ENCODE measurements at places on chromosomes 16 and 17. TPM values are rescaled to one million over a fixed set of nuclear protein-coding genes. Genes with fewer than 3 reads are reported as not detected.

Gene HOXB6
- total RNA-seq, result 42.7 TPM

Gene ABCA6
- total RNA-seq, result 23.2 TPM

Gene CORO6
- 37.4 TPM for total RNA-seq

Gene ZNF785
- 18.8 TPM for total RNA-seq

Gene RRAD
- total RNA-seq, result 15.3 TPM

Gene IRX5
- total RNA-seq, result not detected

Gene MYH13
- not detected for total RNA-seq

Gene CA5A
- total RNA-seq, result not detected

Gene MT1G
- total RNA-seq, result 47.9 TPM

Gene PRSS8
- total RNA-seq, result 292 TPM

Gene NLRC3
- total RNA-seq, result 4.8 TPM

Gene GRAP
- 20.2 TPM for total RNA-seq

Gene ATP6V0C
- total RNA-seq, result 163 TPM

GRCh38 chr17:7001318-7001961 lies 5.6 kb downstream of the ALOX12 start:
- DNase-seq, result no peak
- no peak overlapping the region for H3K4me3 ChIP-seq
- H3K36me3 ChIP-seq, result peaks cover 31% of the 10 kb centered on the region

DNA sequence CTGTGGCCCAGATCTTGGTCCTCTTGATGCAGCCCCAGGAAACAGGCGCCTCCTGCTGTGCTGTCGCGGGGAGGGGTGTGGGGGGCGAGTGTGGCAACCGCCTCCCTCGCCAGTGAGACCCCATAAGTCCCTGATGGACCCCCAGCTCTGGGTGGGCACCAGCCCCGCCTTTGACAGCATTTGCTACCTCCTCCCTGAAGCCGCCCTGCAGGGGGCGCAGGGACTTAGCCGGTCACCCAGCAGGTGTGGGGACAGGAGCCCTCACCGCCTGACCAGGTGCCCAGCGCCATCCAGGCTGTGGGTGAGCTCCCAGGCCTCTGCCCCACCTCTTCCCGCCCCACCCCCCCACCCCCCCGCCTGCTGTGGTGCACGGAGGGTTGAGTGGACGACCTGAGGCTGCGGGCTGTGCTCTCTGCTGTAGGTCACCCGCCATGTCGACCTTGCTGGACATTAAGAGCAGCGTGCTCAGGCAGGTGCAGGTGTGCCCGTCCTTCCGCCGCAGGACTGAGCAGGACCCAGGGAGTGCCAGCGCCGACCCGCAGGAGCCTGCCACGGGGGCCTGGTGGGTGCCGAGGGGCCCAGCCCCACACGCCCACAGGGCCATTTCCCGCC lies 4.8 kb downstream of the BAIAP3 start:
- peaks cover 35% of the 10 kb centered on the region for H3K27me3 ChIP-seq
- no peaks in the 10 kb centered on the region for H3K36me3 ChIP-seq
- DNase-seq, result peak; percentile 70
- peaks cover 19% of the 10 kb centered on the region for H3K4me1 ChIP-seq

- no peak overlapping the region for H3K27ac ChIP-seq
- DNase-seq, result no peak
- no peaks in the 10 kb centered on the region for H3K4me1 ChIP-seq
- H3K27me3 ChIP-seq, result no peaks in the 10 kb centered on the region
- H3K36me3 ChIP-seq, result no peaks in the 10 kb centered on the region
Observed at GRCh38 chr17:70636517-70637133, 467.3 kb downstream of the KCNJ2 start.

- no peak overlapping the region for H3K27ac ChIP-seq
- no peak overlapping the region for H3K4me3 ChIP-seq
- H3K4me1 ChIP-seq, result no peaks in the 10 kb centered on the region
- no peaks in the 10 kb centered on the region for H3K27me3 ChIP-seq
- DNase-seq, result no peak
Observed at GRCh38 chr17:62565817-62566216, 61.7 kb upstream of the MRC2 start.

DNA sequence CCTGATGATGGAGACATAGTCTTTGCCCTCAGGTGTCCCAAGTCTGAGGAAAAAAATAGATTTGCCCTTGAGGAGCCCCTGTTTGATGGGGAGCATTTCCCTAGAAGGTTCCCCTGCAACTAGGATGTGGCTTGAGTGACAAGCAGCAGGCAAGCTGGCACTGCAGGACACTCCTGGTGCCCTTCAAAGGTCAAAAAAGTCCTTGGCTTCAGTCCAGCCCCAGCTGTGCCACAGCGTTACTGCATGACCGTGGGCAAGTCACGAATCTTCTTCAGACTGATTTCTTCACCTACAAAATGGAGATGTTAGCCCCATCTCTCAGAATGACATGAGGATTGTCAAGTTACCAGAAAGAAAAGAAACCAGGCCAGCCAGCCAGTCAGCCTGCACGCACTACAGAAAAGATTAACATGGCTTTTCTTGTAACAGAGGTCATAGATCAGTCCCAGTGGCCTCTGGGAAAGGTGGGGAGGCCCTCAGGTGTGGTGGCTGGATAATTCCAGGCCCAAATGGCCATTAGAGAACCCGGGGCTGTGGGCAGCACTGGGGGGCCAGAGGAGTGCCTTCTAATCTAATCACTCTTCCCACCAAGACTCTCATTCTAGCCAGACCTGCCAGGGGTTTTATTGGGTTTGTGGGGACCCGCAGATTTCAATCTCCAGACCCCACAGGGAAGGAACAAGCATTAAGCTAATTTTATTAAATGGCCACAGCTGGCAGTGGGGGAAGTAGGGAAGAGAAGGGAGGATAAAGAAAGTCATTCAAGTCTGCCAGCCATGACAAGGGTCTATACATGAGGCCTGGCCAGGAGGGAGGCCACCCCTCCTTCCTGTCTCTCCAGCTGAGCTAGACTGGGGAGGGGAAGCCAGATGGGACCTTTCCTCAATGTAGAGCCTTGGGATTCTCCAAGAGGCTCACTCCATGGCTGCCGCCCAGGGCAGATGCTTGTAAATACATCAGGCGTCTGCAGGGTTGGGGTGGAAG lies 9.7 kb upstream of the KIF18B start:
- H3K36me3 ChIP-seq, result no peaks in the 10 kb centered on the region
- peaks cover 33% of the 10 kb centered on the region for H3K27me3 ChIP-seq
- H3K27ac ChIP-seq, result no peak overlapping the region
- DNase-seq, result no peak

DNA sequence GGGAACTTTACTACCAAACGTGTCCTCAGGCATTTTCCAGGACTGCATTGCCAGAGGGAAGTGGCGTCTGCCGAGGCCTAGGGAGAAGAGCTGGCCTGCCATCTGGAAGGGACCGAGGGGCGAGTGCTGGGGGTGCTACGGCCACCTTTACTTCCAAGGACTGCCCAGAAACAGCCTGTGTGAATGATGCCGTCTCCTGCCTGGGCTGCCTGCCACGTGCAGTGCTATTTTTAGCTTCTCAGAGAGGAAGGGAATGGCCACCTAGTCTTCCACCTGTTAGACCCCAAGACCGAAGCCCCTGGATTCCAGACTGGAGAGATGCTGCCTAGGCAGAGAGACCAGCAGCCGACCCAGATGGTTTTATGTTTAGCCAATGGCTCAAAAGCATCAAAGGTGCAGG lies 57.2 kb downstream of the VAC14 start:
- no peak overlapping the region for H3K4me3 ChIP-seq
- no peak overlapping the region for H3K27ac ChIP-seq
- no peak for DNase-seq
- no peaks in the 10 kb centered on the region for H3K36me3 ChIP-seq
- peaks cover 24% of the 10 kb centered on the region for H3K4me1 ChIP-seq
- no peaks in the 10 kb centered on the region for H3K27me3 ChIP-seq

- H3K27me3 ChIP-seq, result no peaks in the 10 kb centered on the region
- peak overlapping the region; percentile 75 for H3K27ac ChIP-seq
- DNase-seq, result peak; percentile 75
- H3K36me3 ChIP-seq, result no peaks in the 10 kb centered on the region
- H3K4me1 ChIP-seq, result peaks cover 31% of the 10 kb centered on the region
Observed at GRCh38 chr17:43010667-43011308, 4.2 kb downstream of the IFI35 start.

GRCh38 chr17:28807925-28808634 lies 34.5 kb downstream of the FAM222B start:
- no peak overlapping the region for H3K4me3 ChIP-seq
- H3K4me1 ChIP-seq, result peaks cover 56% of the 10 kb centered on the region
- peak overlapping the region; percentile 96 for H3K27ac ChIP-seq
- no peaks in the 10 kb centered on the region for H3K36me3 ChIP-seq
- DNase-seq, result no peak

DNA sequence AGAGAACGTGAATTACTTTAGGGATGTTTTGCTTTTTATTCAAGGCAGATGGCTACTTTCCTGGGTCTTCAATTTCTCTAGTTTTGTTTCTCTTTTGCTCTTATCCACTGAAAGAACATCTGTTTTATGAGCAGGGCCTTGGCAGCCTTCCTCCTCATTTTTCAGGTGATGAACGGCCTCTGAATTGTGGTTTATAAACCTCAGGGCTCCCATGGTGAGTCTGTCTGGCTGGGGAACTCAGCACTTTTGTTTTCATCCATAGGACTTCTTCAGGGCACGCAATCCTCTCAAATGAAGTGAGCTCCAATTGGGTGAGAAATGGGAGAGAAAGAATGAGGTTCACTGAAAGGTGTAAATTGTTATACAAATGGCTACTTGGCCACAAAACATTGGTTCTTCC lies 186.4 kb upstream of the ERCC4 start:
- H3K27me3 ChIP-seq, result no peaks in the 10 kb centered on the region
- DNase-seq, result no peak
- H3K4me3 ChIP-seq, result no peak overlapping the region
- no peaks in the 10 kb centered on the region for H3K4me1 ChIP-seq
- no peaks in the 10 kb centered on the region for H3K36me3 ChIP-seq

DNA sequence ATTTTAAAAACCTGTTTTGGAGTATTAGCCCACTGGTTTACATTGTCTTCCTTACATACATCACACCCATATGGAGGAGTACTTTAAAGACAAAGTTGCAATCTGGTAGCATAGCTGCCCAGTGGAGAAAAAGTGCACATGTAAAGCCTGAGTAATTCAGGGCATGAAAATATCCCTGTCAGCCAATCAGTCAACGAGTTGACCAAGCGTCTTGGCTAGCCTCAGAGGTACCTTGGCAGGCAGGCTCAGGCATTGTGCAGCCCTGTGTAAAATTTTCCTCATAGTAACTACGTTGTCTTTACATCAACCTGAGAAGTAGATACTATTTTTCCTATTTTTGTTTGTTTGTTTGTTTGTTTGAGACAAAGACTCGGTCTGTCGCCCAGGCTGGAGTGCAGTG lies 339.0 kb downstream of the CDH13 start:
- DNase-seq, result no peak
- H3K27me3 ChIP-seq, result no peaks in the 10 kb centered on the region
- no peak overlapping the region for H3K27ac ChIP-seq
- no peaks in the 10 kb centered on the region for H3K36me3 ChIP-seq
- H3K4me1 ChIP-seq, result no peaks in the 10 kb centered on the region

DNA sequence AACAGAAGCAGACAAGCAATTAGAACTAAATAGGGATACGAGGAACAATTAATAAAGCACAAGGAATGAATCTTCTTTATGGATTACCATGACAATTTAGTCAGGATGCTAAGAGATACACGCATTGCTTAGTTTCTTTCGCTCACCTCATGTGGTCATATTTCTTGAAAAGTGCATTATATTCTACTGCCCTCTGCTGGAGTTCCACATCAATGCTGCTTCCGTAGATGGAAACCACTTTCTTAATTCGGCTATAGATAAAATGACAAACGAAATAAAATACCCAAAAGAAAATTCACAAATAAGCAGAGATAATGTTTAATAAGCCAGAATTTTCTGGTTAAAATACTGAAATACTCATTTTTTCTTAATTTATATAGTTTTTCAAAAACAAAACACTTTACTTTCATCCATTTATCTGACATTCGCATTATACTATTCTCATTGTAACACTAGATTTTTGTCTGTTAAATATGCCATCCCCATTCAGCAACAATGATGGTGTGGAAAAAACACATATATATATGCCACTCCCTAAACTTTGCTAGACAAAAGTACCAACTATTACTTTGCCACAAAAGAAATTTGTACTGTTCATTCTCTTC lies 22.0 kb upstream of the PHLPP2 start:
- H3K27me3 ChIP-seq, result no peaks in the 10 kb centered on the region
- H3K4me3 ChIP-seq, result no peak overlapping the region
- no peak for DNase-seq
- no peaks in the 10 kb centered on the region for H3K36me3 ChIP-seq
- H3K4me1 ChIP-seq, result no peaks in the 10 kb centered on the region

DNA sequence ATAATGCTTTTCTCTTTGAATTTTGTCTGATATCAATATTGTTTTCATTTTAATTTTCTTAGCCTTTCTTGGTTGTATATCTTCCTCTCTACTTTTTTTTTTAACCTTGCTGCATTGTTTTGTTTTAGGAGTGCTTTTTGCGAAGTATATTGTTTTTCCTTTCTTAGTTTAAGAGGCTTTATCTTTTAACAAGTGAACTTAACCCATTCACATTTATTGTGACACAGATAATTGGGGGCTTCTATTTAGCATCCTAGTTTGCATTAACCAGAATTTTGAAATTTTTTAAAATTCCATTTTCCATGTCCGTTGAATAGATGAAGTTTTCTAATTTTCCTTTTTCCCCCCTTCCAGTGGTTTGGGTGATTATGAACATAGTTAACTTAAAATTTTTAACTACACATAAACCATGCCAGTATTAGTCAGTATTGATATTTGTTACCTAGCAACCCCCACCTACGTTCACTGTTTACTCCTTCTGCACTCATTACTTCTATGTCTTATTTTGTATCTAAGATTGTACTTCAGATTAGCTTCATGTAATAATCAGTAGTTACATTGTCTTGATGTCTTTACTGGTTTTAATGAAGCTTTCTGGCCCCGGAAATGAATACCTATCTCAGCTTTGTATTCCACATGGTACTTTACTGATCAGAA lies 44.4 kb downstream of the TNRC6A start:
- peaks cover 20% of the 10 kb centered on the region for H3K36me3 ChIP-seq
- H3K4me1 ChIP-seq, result peaks cover 43% of the 10 kb centered on the region
- no peak for DNase-seq
- H3K4me3 ChIP-seq, result no peak overlapping the region
- no peak overlapping the region for H3K27ac ChIP-seq
- no peaks in the 10 kb centered on the region for H3K27me3 ChIP-seq

GRCh38 chr17:50133028-50133768 lies 3.2 kb upstream of the SAMD14 start:
- peaks cover 24% of the 10 kb centered on the region for H3K27me3 ChIP-seq
- H3K27ac ChIP-seq, result peak overlapping the region; percentile 32
- no peak for DNase-seq

- H3K36me3 ChIP-seq, result no peaks in the 10 kb centered on the region
- H3K4me3 ChIP-seq, result no peak overlapping the region
- H3K4me1 ChIP-seq, result no peaks in the 10 kb centered on the region
- no peaks in the 10 kb centered on the region for H3K27me3 ChIP-seq
- H3K27ac ChIP-seq, result no peak overlapping the region
Observed at GRCh38 chr17:55988861-55989260, 164.4 kb upstream of the ANKFN1 start.

Data from transverse colon (tissue), 4 donors.